Breast epithelium (tissue), 4 donors: ENCODE measurements at places on chromosomes 2 and 18.

- DNase-seq, result peak; percentile 25
Measured at GRCh38 chr2:230899287-230899686, 25.8 kb downstream of the GPR55 start.

GRCh38 chr18:5515011-5515784, 28.6 kb downstream of the EPB41L3 start:
- no peak for DNase-seq

GRCh38 chr2:237841051-237841450, 18.4 kb upstream of the RAMP1 start:
- DNase-seq, result no peak

DNA sequence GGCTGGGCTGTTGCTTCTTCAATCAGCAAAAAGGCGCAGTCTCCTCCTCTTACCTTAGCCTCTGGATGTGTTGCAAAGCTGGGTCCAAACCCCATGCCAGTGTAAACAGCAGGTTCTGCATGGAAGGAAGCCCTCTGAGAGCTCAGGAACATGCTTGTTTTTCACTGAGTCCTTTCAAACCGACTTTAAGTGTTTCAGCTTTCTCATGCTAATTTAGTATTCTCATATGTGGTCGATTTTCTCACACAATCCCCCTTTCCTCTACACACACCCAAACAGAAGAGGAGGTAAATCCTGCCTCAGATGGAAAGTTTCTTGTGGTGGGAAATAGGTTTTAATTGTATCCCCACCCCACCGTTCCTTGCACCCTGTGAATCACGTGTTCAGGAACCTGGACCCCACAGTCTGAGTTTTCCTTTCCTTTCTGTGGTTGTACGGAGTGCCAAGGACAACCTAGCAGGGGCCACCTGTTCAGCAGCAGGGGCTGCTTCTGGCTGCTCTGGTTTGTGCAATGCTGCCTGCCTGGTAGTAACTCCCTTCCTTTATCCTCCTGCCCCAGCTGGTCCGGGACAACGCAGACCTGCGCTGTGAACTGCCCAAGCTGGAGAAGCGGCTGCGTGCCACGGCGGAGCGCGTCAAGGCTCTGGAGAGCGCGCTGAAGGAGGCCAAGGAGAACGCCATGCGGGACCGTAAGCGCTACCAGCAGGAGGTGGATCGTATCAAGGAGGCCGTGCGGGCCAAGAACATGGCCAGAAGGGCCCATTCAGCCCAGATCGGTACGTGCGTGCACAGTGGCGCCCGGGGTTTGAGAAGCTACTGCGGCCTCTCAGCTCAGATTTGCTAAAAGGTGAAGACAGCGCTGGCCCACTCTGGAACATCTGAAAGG, 28.7 kb upstream of the LYPD6B start:
- DNase-seq, result no peak

GRCh38 chr2:201220102-201220570, 37.2 kb downstream of the CASP10 start:
- DNase-seq, result no peak

DNA sequence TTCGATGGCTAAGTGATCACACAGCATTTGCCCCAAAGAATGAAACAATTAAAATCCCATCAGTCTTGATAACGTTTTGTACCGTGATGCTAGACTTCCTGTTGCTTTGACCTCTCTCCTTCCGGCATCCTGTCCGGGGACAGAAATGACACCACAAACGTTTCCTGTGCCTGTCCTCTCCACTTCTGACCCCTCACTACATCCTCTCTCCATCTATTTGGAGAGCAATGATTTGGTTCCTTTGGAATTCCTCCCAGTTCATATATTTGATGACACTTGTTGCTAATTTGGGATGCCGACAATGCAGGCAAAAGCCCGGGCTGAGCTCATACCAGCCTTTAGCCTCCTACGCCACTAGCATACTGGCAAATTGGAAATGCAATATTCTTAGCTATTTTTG, 151.2 kb upstream of the CCDC68 start:
- no peak for DNase-seq

GRCh38 chr2:147440734-147441133, 404.1 kb upstream of the ACVR2A start:
- DNase-seq, result no peak

- no peak for DNase-seq
Measured at GRCh38 chr2:99707592-99707991, 217.8 kb upstream of the REV1 start.

DNA sequence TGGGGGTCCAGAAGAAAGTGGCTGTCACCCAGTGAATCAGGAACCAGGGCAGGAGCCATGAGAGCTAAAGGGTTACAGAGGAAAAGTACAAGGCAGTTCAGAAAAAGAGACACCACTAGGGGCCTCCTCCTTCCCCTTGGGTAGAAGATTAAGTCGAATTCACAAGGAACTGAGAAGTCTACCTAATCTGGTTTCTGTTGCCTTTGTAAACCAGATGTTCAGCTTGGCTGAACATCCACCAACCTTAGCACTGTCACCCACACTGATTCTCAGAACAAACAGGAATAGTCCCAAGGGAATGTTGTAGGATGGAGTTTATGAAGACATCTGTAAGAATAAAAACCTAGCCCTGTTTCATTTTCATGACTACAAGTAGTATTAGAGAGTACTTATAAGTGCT, 90.4 kb upstream of the NOSTRIN start:
- no peak for DNase-seq

DNA sequence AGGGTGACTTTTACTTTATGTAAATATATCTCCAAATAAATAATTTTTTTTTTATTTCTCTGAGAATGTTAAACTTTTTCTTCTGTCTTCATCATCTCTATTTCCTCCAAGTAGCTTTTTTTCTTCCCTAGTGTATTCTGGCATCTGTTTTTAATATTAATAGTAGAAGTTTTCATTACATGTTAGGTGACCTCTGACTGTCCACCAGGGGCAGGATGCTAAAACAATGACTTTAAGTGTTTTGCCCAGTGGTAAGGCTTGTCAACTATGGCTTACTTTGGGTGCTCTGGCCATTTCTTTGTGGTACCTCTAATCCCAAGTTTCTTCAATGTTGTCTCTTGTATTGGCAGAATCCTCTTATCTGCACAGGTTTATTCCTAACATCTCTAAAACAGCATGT, 127.1 kb downstream of the SRBD1 start:
- no peak for DNase-seq

DNA sequence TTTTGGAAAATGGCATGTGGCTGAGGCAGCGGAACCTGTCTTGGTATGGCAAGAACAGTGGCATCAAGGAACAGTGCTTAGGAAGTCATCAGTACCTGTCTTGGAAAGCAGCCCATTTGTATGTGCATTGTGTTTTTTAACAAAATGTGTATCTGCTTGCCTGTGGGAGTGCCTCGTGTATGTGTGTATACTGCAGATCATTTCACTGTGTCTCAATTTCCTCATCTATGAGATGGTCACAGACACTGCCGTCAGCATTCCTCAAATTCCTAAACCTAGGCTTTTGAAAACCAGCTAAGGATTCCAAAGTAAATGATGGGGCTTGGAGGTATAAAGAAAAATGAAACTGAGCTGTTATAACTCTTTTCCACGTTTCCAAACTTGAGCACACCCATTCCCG, 441.3 kb downstream of the RND3 start:
- DNase-seq, result no peak

- no peak for DNase-seq
Measured at GRCh38 chr2:204950695-204951346, 405.5 kb downstream of the PARD3B start.

GRCh38 chr18:56921896-56922480, 224.9 kb upstream of the BOD1L2 start:
- no peak for DNase-seq

DNA sequence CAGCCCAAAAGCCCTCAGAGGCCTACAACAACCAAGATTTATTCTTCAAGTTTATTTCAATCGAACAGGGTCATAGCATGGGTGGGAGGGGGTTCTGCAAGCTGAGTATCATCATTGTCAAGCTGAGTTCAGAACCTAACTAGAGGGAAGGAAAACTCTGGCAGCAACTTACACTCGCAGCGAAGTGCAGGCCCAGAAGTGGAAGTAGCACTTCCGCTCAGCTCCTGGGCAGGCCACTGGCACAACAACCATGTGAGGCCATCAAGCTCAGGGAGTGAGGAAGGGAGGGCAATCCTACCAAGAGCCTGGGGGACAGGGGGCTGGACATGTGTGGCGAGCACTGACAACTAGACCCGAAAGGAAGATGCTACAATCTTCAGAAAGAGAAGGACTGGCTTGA, 4.8 kb downstream of the UXS1 start:
- no peak for DNase-seq

DNA sequence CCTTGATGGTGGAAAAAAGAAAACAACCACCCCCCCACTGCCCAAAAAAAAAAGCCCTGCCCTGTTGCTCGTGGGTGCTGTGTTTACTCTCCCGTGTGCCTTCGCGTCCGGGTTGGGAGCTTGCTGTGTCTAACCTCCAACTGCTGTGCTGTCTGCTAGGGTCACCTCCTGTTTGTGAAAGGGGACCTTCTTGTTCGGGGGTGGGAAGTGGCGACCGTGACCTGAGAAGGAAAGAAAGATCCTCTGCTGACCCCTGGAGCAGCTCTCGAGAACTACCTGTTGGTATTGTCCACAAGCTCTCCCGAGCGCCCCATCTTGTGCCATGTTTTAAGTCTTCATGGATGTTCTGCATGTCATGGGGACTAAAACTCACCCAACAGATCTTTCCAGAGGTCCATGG, 28.0 kb downstream of the MAL start:
- DNase-seq, result no peak

GRCh38 chr2:178473931-178474330, 4.5 kb downstream of the FKBP7 start:
- DNase-seq, result no peak

- no peak for DNase-seq
Measured at GRCh38 chr2:64888591-64889309, 100.4 kb upstream of the SLC1A4 start.

- DNase-seq, result no peak
Measured at GRCh38 chr2:109000738-109001137, 11.7 kb upstream of the EDAR start.

DNA sequence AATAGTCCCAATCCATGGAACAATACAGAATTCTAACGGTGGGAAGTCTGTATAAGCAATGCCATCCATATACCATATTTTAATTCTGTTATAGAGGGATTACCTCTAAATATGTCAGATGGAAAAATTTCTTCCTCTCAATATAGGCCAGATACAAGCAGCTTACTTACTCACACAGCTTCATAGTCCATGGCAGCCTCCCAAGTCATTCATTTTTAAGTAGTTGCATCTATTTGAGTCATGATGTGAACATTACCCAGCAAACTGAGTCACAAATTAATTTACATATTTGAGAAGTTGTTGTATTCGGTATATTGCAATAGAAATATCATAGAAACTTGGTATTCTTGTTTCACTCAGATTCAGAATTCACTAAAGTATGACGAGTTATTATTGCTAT, 20.3 kb downstream of the TBR1 start:
- no peak for DNase-seq

GRCh38 chr2:196046123-196046917, 22.3 kb downstream of the DNAH7 start:
- DNase-seq, result no peak

- DNase-seq, result no peak
Measured at GRCh38 chr2:132443106-132443505, 26.5 kb downstream of the GPR39 start.

GRCh38 chr2:207529330-207530159, at the start of gene CREB1:
Gene CREB1 (plus strand): TSS chr2:207529962. CDS start chr2:207555636, 25,674 bp downstream.
- peak; percentile 98 for DNase-seq

- DNase-seq, result no peak
Measured at GRCh38 chr2:156537141-156537540, 101.0 kb downstream of the GPD2 start.
